ENCODE measurements at places on chromosomes 12 and 14.

- no peak for DNase-seq
Measured at GRCh38 chr12:15839041-15839440, 43.1 kb upstream of the STRAP start.

DNA sequence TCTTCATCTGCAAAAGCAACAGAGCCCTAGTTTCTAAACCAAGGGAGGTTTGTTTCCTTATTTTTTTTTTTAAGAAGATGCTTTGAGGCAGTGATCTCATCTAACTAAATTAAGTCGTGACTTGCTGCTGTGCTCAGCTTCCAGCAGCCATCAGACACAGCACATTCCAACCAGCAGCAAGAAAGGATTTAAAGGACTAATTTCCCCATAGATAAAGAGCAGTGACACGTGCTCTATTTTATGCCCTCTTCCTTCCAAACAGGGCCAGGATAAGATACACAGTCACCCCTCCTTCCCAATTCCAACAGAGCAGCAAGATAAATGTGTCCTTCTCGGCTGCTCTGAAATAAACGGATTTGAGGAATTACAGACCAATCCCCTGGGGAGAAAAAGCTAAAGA is 81.7 kb downstream of the PRKAB1 start:
- DNase-seq = no peak

- no peak for DNase-seq
Measured at GRCh38 chr14:55190906-55191202, 531 bp downstream of the DLGAP5 start.

DNA sequence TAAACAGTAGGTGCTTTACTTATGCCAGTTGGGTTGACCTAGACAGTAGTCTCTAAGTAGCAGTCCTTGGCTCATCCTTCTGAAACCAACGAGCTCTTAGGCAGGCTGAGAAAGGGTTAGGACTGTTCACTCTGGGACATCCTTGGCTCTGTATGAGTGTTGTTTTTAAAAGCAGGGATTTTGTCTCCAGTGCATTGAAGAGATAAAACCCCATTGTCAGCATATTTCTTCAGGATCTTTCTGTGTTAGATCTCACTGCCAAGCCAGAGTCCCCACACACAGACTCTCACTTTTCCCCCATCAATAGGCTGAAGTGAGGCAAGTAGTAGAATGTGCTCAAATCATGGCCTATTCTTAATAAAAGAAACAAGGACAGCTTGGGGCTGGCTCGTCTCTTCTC is 123.4 kb upstream of the HIF1A start:
- no peak for DNase-seq

- no peak for DNase-seq
Measured at GRCh38 chr14:61584331-61584741, 111.0 kb upstream of the HIF1A start.

DNA sequence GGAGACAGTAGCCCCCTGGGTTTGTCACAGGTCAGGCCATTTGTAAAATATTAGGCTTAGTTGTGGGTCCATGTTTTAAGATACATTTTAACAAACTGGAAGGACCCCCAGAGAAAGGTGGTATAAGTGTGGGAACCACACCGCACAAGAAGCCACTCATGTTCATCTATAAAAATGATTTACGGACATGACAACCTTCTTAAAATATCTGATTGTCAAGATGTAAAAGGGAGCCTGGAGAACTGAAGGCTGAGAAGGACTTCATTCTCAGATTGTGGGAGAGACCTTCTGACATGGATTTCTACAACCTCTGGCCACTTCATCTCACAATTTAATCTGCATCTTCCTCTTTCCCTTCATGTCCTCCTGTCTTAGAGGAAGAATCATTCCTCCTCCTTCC is 102.4 kb downstream of the VCPKMT start:
- DNase-seq = no peak

DNA sequence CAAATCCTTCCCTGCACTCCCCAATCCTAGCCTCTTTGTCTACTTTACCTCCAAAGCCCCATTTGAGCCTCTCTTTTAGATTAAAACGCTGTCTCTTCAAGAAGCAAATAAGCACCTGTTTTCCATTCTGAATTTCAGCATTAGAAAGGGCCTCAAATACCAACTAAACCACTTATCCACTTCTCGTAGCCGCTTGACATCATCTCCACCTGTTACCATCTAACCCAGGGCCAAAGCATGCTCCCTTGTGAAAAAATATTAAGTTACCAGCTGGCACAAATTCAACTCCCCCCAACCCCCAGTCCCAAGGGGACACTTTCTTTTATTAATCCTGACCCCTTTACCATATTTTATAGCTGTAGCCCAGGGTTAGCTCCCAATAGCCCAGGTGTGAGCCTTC is 43.1 kb downstream of the GPHB5 start:
- no peak for DNase-seq

- DNase-seq = no peak
Measured at GRCh38 chr12:4607056-4607455, 41.8 kb downstream of the AKAP3 start.

DNA sequence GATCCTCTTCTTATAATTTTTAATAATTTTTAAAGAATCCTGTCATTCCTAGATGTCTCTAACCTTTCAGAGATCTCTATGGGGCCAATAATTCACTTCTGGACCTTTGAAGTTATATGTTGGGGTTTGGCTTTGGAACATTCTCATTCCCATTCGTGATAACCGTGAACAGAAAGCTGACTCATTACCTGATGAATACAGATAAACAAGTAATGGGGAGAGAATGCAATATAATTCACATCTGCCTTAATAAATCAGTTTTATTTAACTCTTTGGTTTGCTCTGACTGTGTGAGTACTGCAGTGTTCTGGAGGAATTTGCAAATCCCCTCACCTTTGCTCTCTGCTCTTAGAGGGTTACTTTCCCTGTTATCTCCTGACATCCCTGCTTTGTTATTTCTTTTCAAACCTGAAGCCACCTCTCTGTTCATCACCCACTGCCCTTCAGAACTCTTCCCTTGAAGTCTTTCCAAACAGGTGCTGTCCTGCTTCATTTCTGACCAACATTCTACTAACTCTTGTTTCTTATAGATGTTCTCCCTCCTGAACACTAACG is 79.6 kb upstream of the SLC38A2 start:
- no peak for DNase-seq

- DNase-seq = no peak
Measured at GRCh38 chr12:21541773-21542172, 15.7 kb downstream of the SPX start.

- no peak for DNase-seq
Measured at GRCh38 chr12:5433081-5433844, 1.4 kb downstream of the NTF3 start.

DNA sequence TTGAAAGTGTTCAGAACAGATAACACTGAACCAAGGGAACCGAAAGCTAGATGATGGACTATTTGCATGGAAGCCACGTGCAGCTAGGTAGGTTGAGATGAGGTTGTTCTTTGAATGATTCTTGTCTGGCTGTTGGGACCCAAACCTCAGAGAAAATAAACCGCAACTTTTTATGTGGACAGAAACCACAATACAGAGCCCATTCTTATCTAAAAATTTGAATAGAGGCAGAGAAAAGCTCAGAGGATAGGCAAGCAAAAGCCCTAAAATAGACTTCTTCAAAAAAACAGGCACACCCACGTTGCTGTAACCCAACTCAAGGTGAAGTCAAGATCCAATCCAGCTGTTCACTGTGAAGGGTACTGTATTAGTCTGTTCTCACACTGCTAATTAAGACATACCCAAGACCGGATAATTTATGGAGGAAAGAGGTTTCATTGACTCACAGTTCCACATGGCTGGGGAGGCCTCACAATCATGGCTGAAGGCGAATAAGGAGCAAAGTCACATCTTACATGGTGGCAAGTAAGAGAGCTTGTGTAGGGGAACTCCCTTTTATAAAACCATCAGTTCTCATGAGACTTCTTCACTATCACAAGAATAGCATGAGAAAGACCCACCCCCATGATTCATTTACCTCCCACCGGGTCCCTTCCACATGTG is 353.8 kb downstream of the AACS start:
- DNase-seq = peak; percentile 33

- DNase-seq = peak; percentile 74
Measured at GRCh38 chr12:24596768-24597388, 352.0 kb downstream of the BCAT1 start.

- no peak for DNase-seq
Measured at GRCh38 chr14:29926228-29926627, 1.4 kb downstream of the PRKD1 start.

DNA sequence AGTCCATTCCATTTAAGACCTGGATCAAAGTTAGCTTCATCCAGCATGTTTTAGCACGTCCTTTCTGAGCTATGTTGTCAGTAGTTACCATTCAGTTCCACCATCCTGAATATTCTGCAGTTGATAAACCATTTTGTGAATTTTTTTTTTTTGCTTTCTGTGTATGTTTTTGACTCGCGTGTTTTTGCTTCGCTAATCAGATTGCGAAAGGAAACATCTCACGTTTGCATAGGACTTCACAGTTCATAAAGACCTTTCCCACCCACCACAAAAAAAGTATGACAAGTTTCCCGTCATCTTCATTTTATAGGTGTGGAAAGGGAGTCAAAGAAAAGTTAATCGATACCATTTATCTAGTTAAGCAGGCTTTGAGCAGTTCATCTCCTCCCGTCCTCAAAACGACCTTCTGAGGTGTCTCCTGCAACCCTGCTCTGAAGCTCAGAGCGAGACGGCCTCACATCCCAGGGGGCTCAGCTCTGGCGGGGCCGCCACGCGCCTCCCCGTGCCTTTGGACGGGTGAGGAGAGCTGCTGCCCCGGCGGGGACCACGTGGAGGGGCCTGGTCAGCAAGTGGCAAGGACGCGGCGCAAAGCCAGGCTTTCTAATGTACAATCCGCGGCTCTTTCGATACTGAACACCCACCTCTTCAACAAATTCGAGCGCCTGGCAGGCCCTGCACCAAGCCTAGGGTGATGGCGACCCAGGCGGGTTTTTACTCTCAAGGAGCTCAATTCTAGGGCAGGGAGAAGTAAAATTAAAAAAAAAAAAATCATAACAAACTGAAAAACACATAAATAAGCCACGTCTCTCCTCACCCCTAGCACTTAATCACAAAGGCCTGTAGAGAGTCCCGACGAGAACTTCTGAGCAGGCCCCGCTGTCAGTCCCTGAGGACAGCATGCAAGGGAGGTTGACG is 988 bp upstream of the TMEM263 start:
- DNase-seq = peak; percentile 19

GRCh38 chr14:68936476-68936875 is 42.6 kb downstream of the ACTN1 start:
- no peak for DNase-seq

- peak; percentile 16 for DNase-seq
Measured at GRCh38 chr12:65208964-65209654, 39.7 kb downstream of the LEMD3 start.

- no peak for DNase-seq
Measured at GRCh38 chr14:78767436-78767835, 597.3 kb downstream of the NRXN3 start.

GRCh38 chr14:50003213-50004021 is 110.5 kb downstream of the ARF6 start:
- peak; percentile 64 for DNase-seq

DNA sequence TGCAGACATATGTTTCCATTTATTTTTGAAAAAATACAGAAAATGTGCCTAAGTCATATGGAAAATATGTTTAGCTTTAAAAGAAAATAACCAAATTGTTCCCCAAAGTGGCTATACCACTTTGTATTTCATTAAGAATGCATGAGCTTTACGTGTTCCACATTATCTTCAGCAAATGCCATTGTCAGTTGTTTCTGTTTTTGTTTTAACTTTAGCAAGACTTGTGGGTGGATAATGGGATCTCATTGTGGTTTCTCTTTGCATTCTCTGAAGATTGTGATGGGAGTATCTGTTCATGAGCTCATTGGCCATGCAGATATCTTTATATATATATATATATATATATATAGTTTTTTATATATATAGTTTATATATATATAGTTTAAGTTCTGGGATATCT is 181.5 kb downstream of the CCER1 start:
- DNase-seq = no peak

- DNase-seq = peak; percentile 24
Measured at GRCh38 chr14:35339761-35340406, 47.7 kb downstream of the PSMA6 start.

- DNase-seq = no peak
Measured at GRCh38 chr12:107632246-107632645, 53.4 kb upstream of the PWP1 start.

DNA sequence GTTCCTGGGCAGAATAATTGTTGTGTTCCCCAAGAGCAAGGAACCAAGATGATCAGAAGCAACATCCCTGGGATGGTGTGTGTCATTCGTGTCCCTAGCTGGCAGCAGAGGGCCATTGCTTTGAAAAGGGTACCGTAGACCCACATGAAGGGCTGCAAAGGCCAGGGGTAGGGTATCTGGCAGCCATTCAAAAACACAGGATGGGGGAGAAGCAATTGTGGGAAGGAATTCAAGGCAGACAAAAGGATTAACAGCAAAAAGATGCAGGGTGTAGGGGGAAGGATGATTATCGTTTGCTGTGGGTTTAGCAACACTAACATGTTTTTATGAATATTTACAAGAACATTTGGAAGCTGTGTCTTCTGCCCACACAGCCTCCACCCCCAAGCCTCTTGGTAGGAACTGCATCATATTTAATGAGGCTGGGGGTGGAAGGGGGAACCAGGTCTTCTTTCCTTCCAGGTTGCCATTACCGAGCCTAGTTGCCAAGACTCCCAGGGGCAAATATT is 169.0 kb upstream of the G2E3 start:
- DNase-seq = no peak

DNA sequence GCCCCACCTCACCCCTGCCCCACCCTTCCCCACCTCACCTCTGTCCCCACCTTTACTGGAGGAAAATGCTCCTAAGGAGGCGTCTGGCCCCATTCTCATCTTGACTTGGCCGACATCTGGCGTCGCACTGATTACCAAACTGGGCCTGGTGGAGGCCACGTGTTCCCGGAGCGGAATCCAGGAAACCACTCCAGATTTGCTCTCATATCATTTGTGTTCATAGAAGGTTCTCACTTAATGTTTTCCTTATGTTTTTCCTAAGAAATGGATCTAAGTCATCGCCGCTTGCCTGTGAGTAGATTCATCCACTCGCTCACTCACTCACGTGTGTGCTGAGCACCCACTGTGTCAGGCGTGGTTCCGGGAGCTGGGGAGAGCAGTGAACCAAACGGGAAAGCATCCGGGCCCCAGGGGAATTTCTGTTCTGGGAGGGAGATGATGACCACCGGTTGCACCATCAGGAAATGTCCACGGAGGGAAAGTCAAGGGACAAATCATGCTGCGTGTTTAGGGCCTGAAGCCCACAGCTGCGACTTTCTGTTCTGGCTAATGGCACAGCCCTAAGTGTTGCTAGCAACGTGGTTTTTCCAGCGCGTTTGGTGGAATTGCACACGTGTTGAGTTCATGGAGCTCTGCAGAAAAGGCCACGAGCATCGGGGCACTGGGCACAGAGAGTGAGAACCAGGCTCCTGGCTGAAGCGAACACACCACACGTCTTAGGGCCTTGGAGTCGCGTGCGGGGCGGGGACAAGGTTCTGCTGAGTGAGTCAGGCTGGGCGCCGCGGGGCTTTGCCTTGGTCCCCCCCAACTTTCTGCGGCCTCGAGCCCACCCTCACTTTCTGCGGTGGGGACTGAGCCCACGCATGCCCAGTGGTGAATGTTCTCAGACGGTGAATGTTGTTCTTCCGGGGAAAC is 57.7 kb downstream of the ADGRD1 start:
- no peak for DNase-seq

GRCh38 chr14:73153272-73153671 is 17.0 kb downstream of the PSEN1 start:
- no peak for DNase-seq
